Kidney (tissue), 22 donors: ENCODE measurements at places on chromosomes 13 and 19. TPM values are rescaled to one million over a fixed set of nuclear protein-coding genes. Genes with fewer than 3 reads are reported as not detected.

THAP8 gene
- 3.7 TPM for total RNA-seq

CEP89 gene
- total RNA-seq = 24.0 TPM

ABHD17A gene
- total RNA-seq = 63.8 TPM

ZNF681 gene
- 3.1 TPM for total RNA-seq

LYPD5 gene
- total RNA-seq = 4.2 TPM

ZNF90 gene
- 4.7 TPM for total RNA-seq

HS6ST3 gene
- 1.2 TPM for total RNA-seq

ZNF177 gene
- 1.8 TPM for total RNA-seq

SPTBN4 gene
- 0.82 TPM for total RNA-seq

C13orf46 gene
- total RNA-seq = 1.1 TPM

DNA sequence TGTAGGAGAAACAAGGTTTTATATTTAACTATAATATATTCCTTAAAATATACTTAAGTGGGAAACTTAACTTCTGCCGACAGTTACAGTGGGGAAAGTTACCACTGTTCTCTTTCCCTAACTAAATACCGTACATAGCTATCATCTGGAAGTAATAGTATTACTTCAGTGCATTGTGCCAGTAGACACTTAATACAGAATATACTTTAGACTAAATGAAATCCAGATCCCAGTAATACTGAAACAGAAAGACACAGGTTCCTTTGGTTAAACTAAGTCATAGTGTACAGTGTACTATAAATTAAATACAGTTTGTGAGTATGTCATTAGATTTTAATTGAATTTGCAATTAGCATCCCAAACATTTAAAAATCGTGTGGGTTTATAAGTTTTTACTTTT, 107.5 kb downstream of the PCCA start:
- no peak for DNase-seq
- H3K4me3 ChIP-seq = no peak overlapping the region
- no peak overlapping the region for H3K27ac ChIP-seq
- no peaks in the 10 kb centered on the region for H3K27me3 ChIP-seq
- no peaks in the 10 kb centered on the region for H3K36me3 ChIP-seq

- H3K27ac ChIP-seq = no peak overlapping the region
- peaks cover 1% of the 10 kb centered on the region for H3K27me3 ChIP-seq
- no peaks in the 10 kb centered on the region for H3K4me1 ChIP-seq
- no peaks in the 10 kb centered on the region for H3K36me3 ChIP-seq
- no peak for DNase-seq
- H3K4me3 ChIP-seq = no peak overlapping the region
These were observed 6.7 kb downstream of the POU2F2 start for GRCh38 chr19:42125536-42125935.

- no peak overlapping the region for H3K4me3 ChIP-seq
- H3K27ac ChIP-seq = no peak overlapping the region
- no peaks in the 10 kb centered on the region for H3K4me1 ChIP-seq
- DNase-seq = no peak
- H3K27me3 ChIP-seq = no peaks in the 10 kb centered on the region
These were observed 135.6 kb upstream of the TSC22D1 start for GRCh38 chr13:44711706-44712105.

DNA sequence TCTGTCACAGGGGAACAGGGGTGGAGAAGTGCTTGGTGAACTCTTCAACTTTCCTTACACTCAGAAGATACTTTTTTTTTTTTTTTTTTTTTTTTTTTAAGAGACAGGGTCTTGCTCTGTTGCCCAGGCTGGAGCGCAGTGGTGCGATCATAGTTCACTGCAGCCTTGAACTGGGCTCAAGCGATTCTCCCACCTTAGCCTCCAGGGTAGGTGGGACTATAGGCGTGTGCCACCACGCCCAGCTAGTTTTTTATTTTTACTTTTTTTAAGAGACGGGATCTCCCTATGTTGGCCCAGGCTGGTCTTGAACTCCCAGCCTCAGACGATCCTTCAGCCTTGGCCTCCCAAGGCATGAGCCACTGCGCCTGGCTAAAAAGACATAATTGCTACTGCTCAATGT, 11.5 kb downstream of the CEBPG start:
- H3K36me3 ChIP-seq = no peaks in the 10 kb centered on the region
- H3K27me3 ChIP-seq = no peaks in the 10 kb centered on the region
- no peak overlapping the region for H3K4me3 ChIP-seq

- no peak overlapping the region for H3K4me3 ChIP-seq
- DNase-seq = no peak
- peak overlapping the region; percentile 20 for H3K27ac ChIP-seq
- H3K36me3 ChIP-seq = no peaks in the 10 kb centered on the region
These were observed 30.0 kb upstream of the ATP12A start for GRCh38 chr13:24650161-24650560.

- no peaks in the 10 kb centered on the region for H3K36me3 ChIP-seq
- H3K27me3 ChIP-seq = no peaks in the 10 kb centered on the region
- no peak overlapping the region for H3K27ac ChIP-seq
- H3K4me3 ChIP-seq = no peak overlapping the region
- no peaks in the 10 kb centered on the region for H3K4me1 ChIP-seq
These were observed 16.2 kb upstream of the MBNL2 start for GRCh38 chr13:97205982-97206381.

GRCh38 chr19:28520998-28521568, 691.9 kb downstream of the UQCRFS1 start:
- no peak for DNase-seq
- H3K36me3 ChIP-seq = no peaks in the 10 kb centered on the region
- no peak overlapping the region for H3K27ac ChIP-seq
- H3K27me3 ChIP-seq = no peaks in the 10 kb centered on the region

GRCh38 chr19:13803038-13803437, 7.8 kb downstream of the ZSWIM4 start:
- no peaks in the 10 kb centered on the region for H3K27me3 ChIP-seq
- no peak overlapping the region for H3K27ac ChIP-seq
- H3K4me1 ChIP-seq = no peaks in the 10 kb centered on the region
- H3K36me3 ChIP-seq = peaks cover 2% of the 10 kb centered on the region

DNA sequence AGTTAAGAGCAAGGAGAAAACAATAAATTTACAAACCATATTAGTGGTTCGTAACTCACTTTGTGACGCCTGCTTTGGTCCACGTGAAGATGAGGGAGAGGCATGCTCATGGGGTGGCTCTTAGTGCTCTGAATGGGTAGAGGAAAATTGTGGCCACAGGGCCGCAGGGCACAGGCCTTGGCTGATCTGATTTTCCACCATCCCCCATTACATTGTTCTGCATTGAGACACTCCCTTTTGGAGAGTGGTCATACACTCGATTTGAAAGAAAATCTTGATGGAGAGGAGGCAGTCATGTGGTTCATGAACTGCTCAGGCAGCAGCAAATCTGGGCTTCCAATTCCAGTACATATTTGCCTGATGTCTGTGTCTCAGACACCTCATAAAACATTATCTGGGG, 815.2 kb downstream of the UQCRFS1 start:
- H3K27ac ChIP-seq = no peak overlapping the region
- H3K4me1 ChIP-seq = no peaks in the 10 kb centered on the region
- no peak for DNase-seq
- H3K4me3 ChIP-seq = no peak overlapping the region

DNA sequence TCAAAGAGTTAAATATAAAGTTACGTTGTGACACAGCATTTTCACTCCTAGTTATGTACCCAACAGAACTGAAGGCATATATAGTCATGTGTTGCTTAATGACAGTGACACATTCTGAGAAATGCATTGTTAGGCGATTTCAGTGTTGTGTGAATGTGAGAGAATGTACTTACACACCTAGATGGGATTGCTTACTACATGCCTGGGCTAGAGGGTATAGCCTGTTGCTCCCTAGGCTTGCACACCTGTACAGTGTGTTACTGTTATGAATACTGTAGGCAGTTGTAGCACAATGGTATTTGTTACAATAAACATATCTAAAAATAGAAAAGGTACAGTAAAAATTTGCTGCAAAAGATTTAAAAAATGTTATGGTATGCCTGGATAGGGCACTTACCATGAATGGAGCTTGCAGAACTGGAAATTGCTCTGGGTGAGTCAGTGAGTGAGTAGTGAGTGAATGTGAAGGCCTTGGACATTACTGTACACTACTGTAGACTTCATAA, 89.2 kb downstream of the DHRS12 start:
- no peaks in the 10 kb centered on the region for H3K27me3 ChIP-seq
- no peaks in the 10 kb centered on the region for H3K36me3 ChIP-seq
- H3K4me1 ChIP-seq = no peaks in the 10 kb centered on the region
- no peak overlapping the region for H3K27ac ChIP-seq
- H3K4me3 ChIP-seq = no peak overlapping the region

- peak; percentile 60 for DNase-seq
- H3K4me3 ChIP-seq = no peak overlapping the region
These were observed 3.6 kb upstream of the A1BG start for GRCh38 chr19:58356766-58357480.

- no peaks in the 10 kb centered on the region for H3K36me3 ChIP-seq
- DNase-seq = no peak
- H3K27ac ChIP-seq = no peak overlapping the region
These were observed 1339.4 kb downstream of the EFNB2 start for GRCh38 chr13:105196052-105196451.

DNA sequence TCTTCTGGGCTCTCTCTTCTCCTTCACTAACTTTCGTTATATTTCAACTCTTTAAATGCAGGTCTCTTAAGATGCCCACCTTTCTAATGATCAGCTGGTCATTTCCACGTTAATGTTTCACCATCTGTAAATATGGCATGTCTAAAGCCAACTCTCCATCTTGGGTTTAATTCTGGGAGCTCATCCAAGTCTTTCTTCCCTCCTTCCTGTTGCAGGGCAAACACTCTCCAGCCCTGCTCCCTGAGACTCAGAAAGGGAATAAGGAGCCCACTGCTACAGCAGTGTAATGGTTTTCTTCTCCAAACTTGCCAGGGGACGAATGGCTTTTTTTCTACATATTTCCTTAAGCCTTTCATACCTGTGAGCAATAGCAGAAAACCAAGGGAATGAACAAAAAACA, 73.3 kb upstream of the SOX1 start:
- H3K27me3 ChIP-seq = no peaks in the 10 kb centered on the region
- H3K36me3 ChIP-seq = no peaks in the 10 kb centered on the region
- DNase-seq = no peak
- H3K4me3 ChIP-seq = no peak overlapping the region
- H3K27ac ChIP-seq = no peak overlapping the region

GRCh38 chr13:100619940-100620339, 31.4 kb upstream of the GGACT start:
- H3K27me3 ChIP-seq = no peaks in the 10 kb centered on the region
- H3K27ac ChIP-seq = no peak overlapping the region
- no peaks in the 10 kb centered on the region for H3K4me1 ChIP-seq
- no peak for DNase-seq
- H3K36me3 ChIP-seq = peaks cover 2% of the 10 kb centered on the region
- no peak overlapping the region for H3K4me3 ChIP-seq

DNA sequence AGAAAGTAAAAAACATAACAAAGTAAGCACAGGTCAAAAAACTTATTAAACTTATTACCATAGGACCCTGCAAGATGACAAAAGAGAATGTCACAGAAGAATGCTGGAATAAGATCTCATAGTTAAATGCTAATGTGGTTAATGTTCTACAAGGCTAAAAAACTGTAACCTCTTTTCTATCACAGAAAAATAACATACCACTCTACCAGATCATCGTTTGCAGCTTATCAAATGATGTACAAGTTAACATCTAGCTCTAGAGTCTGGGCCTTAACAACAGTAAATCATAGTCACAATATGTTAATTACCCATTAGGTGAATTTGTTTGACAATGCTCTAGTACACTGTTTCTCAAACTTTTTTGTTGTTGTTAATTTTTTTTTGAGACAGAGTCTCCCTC, 53.0 kb downstream of the NUFIP1 start:
- no peaks in the 10 kb centered on the region for H3K27me3 ChIP-seq
- H3K4me1 ChIP-seq = peaks cover 11% of the 10 kb centered on the region
- H3K36me3 ChIP-seq = no peaks in the 10 kb centered on the region
- H3K4me3 ChIP-seq = no peak overlapping the region

DNA sequence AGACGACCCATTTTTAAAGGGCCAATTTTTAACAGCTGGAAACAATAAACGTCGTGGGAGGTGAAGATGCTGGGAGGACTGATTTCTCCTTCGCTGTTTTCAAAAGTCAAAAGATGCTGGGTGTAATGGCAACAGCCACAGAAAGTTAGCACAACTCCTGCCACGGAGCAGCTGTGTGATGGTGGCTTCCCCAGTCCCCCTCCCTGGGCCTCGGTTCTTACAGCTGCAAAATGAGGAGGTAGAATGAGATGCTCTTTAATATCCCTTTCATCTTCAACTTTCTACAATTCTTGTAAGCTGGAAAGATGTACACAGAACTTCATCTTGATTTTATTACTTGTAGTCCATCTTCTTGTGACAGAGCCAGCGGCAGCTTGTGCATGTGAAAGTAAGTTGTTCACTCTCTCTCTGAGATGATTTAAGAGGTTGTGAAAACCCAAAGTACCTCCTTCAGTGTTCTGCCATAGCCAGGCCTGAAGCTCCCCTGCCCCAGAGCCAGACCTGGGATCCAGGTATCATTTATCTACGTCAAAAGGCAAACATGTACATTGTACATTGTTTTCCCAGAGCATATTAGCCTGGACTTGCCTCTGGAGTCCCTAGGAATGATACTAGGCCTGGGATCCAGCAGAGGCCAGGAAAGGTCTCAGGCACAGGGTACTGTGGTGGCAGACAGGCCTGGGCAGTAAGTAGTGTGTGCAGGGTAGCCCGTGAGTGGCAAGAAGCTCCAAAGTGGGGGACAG, 3.4 kb upstream of the UBE2L5 start:
- DNase-seq = no peak
- no peaks in the 10 kb centered on the region for H3K36me3 ChIP-seq
- H3K27ac ChIP-seq = no peak overlapping the region
- no peak overlapping the region for H3K4me3 ChIP-seq

DNA sequence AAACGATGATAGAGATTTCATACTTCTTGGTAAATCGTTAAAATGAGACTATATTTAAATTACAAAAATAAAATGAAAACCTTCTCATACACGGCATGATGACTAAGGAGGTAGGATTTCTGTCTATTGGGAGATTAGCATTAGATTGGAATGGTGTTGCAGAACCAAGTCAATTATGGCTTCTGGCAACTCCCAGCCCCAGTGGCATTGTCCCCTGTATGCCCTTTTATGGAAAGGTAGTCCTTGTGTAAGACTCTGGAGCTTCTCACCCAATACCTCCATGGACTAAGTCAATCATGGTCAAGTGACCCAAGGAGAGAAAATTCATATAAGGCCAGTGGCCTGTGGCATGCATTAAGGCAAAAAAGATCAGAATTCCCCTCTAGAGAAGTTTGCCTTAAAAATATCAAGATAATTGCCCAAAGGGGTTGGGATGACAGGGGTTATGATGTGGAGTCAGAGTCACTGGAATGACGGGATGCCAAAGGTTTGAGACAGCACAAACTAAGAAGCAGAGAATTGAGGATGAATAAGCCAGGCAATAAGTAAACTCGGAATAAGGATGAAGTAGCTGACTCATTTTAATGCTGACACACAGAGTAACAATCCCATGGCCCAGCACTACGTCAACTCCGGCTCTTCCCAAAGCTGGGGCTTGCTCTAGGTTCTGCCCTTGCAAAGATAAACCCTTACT, 57.8 kb upstream of the POSTN start:
- H3K27me3 ChIP-seq = no peaks in the 10 kb centered on the region
- no peak overlapping the region for H3K27ac ChIP-seq
- no peak for DNase-seq
- no peaks in the 10 kb centered on the region for H3K4me1 ChIP-seq
